Uterus (tissue), 4 donors: ENCODE measurements at places on chromosomes 2 and 18. TPM values are rescaled to one million over a fixed set of nuclear protein-coding genes. Genes with fewer than 3 reads are reported as not detected.

GRCh38 chr2:20997953-20998722 is 45.7 kb downstream of the APOB start:
- H3K27me3 ChIP-seq: no peaks in the 10 kb centered on the region
- DNase-seq: no peak
- H3K36me3 ChIP-seq: no peaks in the 10 kb centered on the region
- no peak overlapping the region for H3K4me3 ChIP-seq
- H3K4me1 ChIP-seq: no peaks in the 10 kb centered on the region
- H3K27ac ChIP-seq: no peak overlapping the region

Gene DHRS9
- total RNA-seq: 0.91 TPM

- no peaks in the 10 kb centered on the region for H3K4me1 ChIP-seq
- no peak overlapping the region for H3K4me3 ChIP-seq
- H3K27me3 ChIP-seq: no peaks in the 10 kb centered on the region
- H3K27ac ChIP-seq: no peak overlapping the region
Observed at GRCh38 chr2:239753401-239753837, 271.7 kb downstream of the NDUFA10 start.

DNA sequence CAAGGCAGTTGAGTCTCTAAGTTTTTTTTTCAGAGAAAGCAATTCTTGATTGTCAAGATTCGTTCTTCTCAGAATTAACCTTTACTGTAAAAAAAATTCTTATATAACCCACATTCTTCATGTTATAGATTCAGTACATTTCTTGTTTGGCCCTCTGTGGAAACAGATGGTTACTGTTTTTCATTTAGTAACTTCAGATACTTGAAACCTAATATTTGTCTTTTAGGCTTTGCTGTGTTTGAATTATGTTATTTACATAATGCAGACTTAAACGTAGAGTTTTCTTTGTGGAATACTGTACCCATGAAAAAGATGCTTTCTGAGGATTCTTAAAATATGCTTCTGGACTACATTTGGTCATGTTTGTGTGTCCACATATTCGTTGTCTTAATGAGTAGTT is 48.2 kb downstream of the EML4 start:
- no peak overlapping the region for H3K27ac ChIP-seq
- H3K27me3 ChIP-seq: no peaks in the 10 kb centered on the region
- DNase-seq: no peak
- no peaks in the 10 kb centered on the region for H3K36me3 ChIP-seq
- H3K4me1 ChIP-seq: no peaks in the 10 kb centered on the region

- no peaks in the 10 kb centered on the region for H3K4me1 ChIP-seq
- H3K27ac ChIP-seq: no peak overlapping the region
- no peaks in the 10 kb centered on the region for H3K36me3 ChIP-seq
- no peak overlapping the region for H3K4me3 ChIP-seq
- DNase-seq: no peak
Observed at GRCh38 chr18:37243741-37244140, 321.9 kb downstream of the CELF4 start.

Gene BBS5
- total RNA-seq: 24.7 TPM

Gene LYPD6B
- total RNA-seq: not detected

Gene ARL4C
- total RNA-seq: 15.6 TPM

Gene NR4A2
- total RNA-seq: 5.5 TPM

Gene ATF2
- total RNA-seq: 74.6 TPM

DNA sequence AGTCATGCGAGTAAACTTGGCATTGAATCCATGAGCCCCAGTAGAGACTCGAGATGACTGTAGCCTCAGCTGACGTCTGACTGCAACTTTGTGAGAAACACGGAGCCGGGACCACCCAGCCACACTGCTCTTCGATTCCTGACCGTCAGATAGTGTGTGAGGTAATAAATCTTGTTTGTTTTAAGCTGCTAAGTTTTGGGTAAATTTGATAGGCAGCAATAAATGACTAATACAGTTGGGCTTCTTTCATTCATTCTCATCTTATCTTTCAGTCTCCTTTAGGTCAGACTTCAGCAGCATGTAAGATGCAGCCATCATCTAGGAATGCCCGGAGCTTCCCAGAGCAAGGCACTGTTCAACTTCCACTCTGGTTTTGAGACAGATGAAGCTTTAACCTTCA is 8.0 kb upstream of the KLHL29 start:
- no peaks in the 10 kb centered on the region for H3K4me1 ChIP-seq
- no peaks in the 10 kb centered on the region for H3K36me3 ChIP-seq
- no peak overlapping the region for H3K4me3 ChIP-seq

Gene FTCDNL1
- 0.29 TPM for total RNA-seq

GRCh38 chr18:44626807-44627206 is 53.9 kb upstream of the SETBP1 start:
- no peak for DNase-seq
- no peaks in the 10 kb centered on the region for H3K36me3 ChIP-seq
- no peak overlapping the region for H3K4me3 ChIP-seq
- H3K27ac ChIP-seq: no peak overlapping the region

Gene DIPK1C
- not detected for total RNA-seq

- no peaks in the 10 kb centered on the region for H3K27me3 ChIP-seq
- DNase-seq: no peak
- no peak overlapping the region for H3K4me3 ChIP-seq
Observed at GRCh38 chr2:166716968-166717367, 171.3 kb upstream of the XIRP2 start.

Gene CYRIA
- total RNA-seq: 8.6 TPM

DNA sequence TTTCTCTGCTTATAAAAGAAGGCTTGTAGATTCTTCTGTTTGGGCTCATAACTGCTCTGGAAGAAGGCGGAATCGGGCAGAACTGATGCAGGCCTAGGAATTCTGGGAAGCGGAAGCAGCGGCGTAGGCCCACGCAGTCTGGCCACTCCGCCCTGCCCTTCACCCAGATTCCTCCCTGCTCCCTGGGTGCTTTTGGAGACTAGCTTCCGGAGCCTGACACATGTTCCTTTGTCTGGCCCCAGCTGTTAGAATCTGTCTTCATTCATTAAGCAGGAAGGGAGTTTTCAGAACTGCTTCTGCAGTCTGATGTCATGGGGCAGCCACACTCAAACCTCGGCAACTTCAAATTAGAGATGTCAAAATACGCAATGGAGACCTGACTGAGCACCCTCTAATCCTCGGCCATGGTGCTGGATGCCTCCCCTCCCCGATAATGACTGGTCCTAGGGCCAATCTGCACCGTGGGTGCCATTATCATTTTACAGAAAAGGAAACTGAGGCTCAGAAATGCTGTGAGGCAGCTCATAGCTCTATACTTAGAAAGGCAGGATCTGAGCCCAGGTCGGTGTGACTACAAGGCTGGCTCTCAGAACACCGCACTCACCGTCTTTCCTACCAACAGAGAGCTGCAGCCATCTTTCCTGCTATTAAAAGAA is 275.7 kb downstream of the MYCN start:
- no peak for DNase-seq
- no peaks in the 10 kb centered on the region for H3K27me3 ChIP-seq
- H3K36me3 ChIP-seq: no peaks in the 10 kb centered on the region
- no peaks in the 10 kb centered on the region for H3K4me1 ChIP-seq
- H3K4me3 ChIP-seq: no peak overlapping the region

- no peaks in the 10 kb centered on the region for H3K36me3 ChIP-seq
- H3K27me3 ChIP-seq: peaks cover 34% of the 10 kb centered on the region
Observed at GRCh38 chr2:60544062-60544461, 9.4 kb downstream of the BCL11A start.

Gene GTF2A1L
- not detected for total RNA-seq
